ENCODE measurements at places on chromosomes 16 and 17.

- peak; percentile 49 for DNase-seq
Observed at GRCh38 chr17:43360376-43360738, 38.4 kb upstream of the ARL4D start.

GRCh38 chr16:726188-726437, 130 bp downstream of the CCDC78 start:
- DNase-seq = no peak

DNA sequence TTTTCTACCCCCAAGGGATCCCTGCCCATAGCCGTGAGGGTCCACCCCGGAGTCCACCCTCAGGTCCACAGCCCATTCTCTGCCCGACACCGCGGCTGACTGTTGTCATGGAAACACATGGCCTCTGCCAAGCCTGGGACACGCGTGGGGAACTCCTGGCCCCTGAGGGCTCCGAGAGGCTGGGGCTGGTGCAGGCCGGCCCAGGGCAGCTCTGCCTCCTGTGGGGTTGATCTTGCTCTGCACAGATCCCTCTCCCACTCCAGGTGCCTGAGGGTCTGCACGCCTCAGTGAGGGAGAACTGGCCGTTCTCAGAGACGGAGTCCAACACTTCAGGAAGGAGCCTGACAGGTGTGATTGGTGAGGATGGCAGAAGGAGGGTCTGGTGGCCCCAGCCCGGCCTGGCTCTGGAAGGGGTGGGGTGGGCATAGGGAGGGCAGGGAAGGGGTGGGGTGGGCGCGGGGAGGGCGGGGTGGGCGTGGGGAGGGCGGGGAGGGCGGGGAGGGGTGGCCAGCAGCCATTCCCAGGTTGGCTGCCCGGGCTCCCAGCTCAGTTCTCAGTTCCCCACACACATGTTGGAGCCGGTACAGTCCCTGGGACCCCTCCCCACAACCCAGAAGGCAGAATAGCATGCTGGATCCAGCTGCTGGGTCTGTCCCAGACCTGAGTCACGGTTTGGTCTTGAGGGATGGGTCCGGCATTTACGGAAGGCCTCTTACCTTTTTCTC, 6.4 kb downstream of the MRPL28 start:
- DNase-seq = no peak

DNA sequence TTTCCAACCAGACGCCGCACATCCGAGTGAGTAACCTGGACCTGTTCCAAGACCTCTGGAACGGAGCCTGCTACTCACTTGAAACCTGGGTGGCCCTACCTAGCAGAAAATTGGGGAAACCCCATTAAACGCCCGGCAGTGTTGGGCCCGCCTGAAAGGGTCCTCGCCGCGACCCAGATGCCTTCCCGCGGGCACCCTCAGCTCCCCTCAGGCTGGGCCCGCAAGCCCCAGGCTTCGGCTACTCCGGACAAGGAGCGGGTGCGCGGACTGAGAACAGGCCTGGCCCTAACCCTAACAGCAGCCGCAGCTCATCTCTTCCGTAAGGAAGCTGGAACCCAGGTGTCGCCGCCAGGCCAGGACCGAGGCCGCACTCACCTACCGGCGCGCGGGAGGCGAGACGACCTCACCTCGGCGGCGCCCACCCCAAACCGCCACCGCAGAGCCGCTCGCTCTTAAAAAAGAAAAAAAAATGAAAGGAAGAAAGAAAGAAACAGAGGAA, 344 bp downstream of the PSME3IP1 start:
- peak; percentile 39 for DNase-seq

- no peak for DNase-seq
Observed at GRCh38 chr16:57486858-57487834, 853 bp upstream of the DOK4 start.

DNA sequence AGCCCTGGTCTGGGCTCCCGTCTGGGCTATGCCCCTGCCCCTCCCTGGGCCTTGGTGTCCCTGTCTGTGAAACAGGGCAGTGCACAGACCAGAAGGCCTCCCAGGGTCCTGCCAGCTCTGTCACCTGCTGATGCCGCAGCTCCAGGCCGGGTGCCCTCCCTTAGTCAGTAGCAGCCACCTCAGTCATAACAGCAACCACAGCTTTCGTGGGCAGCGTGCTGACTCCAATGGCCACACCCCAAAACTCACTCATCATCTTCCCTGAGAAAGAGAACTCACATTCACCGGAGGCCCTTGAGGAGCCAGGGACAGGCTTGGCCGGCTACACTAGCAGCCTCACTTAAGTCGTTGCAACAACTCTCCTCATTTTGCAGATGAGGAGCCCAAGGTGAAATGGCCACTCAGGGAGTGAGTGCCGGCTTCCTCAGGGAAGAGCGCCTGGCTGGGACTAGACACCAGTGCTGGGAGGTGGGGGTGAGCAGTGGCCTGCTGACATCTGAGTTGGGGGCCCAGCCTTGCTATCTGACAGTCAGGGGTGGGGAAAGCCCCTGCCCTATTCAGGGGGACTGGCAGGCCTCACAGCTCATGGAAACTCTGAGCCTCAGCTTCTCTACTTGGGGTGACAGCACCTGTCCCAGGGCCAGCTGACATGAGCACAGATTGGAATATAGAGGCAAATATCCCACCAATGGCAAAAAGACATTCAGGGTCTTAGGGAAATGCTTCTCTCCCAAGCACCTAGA, 22.6 kb downstream of the SLC5A10 start:
- no peak for DNase-seq

DNA sequence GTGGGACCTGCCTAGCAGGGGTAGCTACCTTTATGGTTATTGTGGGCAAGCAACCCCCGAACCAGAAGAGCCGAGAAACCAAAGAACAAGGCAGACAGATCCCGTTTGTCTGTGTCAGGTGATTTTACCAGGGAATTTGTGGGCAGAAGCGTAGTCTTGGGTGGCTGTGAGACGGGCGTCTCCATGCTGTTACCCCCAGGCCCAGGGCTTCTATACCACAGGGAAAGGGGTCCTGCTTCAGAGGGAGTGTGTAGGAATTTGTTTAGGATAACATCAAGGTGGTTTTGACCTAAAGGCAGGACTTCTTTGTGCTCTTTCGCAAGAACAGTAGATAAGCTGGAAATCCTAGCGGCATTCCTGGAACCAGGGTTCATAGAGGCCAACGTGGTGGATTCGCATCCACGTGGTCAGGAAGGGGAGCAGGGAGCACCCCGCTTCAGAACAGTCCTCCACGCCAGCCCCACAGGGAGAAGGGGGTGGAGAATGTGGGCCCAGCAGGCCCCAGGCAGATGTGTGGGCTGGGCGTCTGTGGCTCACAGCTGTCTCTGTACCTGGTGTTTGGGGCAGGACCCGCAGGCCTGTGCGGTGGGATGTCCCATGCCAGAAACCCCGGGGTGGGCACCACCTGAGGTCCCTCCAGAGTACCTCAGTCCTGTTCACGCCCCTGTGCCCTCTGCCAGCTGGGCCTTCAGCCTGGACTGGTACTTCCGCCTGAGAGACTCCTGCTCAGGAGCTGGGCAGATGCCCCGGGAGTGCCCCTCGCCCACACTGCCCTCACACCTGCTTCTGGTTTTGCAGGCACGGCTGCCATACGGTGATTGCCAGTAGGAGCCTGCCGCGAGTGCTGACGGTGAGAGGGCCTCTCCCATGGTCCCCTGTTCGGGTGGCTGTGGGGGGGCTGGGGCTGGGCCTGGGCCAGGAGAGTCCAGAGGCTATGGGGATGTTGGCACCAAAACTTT, 4.1 kb downstream of the DECR2 start:
- DNase-seq = no peak

GRCh38 chr17:10773391-10773790, 30.5 kb downstream of the TMEM238L start:
- no peak for DNase-seq

DNA sequence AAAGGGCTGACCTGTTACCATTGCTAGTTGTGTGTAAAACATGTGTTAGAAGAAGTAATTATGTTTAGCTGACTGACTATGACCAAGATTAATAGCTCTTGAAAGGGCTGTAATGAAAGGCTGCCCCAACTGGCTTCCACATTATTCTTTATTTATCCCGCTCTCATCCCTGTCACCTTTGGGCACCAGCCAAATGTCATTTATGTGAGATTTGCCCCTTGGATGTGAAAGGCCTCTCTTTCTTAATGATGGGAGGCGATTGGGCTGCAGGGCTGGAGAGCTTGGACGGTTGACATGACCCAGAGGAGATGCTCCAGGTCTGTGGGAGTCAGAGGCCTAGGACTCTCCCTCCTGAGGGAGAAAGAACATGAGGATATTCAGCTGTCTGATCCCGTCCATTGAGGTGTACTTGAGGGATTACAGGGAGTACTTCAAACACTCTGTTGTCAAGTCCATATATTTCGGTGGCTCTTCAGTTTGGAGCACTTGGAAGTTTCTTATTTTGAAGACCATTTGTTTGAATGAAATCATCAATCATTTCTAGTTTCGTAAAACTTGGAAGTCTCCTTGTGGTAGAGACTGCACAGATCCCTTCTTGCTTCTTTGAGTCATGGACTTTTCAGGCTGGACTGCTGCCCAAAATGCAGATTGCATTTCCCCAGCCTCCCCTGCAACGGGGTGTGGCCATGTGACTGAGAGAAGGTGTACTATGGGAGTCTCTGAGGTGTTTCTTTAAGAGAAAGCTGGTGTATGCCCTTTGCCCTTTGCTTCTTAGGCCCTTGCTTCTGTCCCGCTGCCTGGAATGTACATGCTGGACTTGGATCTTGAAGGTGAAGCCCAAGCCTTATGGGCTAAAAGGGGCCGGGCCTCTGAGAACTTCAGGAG, 51.3 kb downstream of the FTO start:
- DNase-seq = no peak

DNA sequence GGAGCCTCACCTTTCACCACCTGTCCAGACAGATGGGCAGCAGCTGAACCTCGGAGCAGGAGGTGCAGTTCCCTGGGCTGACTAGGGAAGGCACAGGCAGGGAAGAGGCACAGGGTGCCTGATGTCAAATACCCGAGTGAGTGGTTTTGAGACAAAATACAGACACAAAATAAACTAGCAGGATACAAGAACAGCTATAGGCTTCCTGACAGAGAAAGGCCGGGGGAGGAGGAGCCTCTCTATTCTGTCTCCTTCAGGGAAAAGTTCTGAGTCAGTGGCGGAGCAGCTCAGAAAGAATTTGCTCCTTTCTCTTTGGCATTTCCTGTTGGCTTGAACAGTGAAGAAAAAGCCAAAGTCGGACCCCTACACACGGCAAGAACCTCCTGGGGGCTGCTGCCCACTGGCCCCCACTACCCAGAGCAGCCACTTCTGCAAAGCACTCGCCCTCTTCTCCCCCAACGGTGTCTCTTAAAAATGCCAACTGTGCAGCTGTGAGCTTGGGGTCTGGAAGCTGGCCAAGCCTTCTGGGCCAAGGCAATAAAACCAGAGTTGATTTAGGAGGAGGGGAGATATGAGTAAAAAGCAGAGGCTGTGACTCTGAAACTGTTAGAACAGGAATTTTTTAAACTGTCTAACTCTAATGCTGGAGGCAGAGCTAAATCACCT, 14.4 kb upstream of the FAAP100 start:
- peak; percentile 85 for DNase-seq

DNA sequence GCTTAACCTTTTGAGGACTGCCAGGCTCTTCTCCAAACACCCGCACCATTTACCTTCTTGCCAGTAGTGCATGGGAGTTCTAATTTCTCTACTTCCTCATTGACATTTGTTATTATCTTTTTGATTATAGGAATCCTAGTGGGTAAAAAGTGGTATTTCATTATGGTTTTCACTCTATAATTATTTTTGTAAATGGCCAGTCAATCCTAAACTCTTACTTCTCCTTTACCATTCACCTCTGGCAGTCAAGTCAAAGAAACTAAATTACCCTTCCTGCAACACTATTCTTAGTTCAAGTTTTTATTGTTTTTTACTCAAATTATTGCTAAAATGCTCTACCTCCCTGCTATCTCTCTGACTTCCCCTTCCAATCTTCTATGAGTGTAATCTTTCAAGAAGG, 29.8 kb upstream of the ANKFY1 start:
- no peak for DNase-seq

- no peak for DNase-seq
Observed at GRCh38 chr16:71426880-71427615, 14.8 kb downstream of the TLE7 start.

DNA sequence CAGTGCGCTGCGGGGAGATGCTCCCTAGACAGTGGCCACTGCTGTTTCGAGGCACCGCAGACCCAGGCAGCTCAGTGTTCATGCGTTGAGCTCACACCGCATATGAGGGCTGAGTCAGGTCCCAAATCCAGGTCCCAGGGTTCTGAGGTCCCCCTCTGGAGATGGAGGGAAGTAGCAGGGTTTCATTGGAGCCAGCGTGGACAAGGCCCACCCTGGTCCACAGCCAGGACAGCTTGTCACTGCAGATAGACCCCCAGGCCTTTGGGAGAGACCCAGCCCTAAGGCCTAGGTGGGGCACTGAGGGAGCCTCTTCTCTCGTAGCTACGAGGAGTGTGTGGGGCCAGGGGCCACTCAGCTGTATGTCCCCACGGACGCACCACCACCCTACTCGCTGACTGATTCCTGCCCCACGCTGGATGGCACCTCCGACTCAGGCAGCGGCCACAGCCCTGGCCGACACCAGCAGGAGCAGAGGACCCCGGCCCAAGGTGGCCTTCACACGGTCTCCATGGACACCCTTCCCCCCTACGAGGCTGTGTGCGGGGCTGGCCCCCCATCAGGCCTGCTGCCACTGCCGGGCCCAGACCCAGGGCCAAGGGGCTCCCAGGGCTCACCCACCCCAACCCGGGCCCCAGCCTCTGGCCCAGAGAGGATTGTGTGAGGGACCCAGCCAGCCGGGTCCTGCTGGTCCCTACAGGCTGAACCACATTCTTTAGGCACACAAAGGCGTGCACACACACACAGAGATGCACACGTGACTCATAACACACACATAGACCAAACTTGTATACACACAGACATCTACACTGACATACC, 53.4 kb downstream of the BEAN1 start:
- no peak for DNase-seq

GRCh38 chr16:70683146-70683944, 2.5 kb downstream of the MTSS2 start:
- no peak for DNase-seq

DNA sequence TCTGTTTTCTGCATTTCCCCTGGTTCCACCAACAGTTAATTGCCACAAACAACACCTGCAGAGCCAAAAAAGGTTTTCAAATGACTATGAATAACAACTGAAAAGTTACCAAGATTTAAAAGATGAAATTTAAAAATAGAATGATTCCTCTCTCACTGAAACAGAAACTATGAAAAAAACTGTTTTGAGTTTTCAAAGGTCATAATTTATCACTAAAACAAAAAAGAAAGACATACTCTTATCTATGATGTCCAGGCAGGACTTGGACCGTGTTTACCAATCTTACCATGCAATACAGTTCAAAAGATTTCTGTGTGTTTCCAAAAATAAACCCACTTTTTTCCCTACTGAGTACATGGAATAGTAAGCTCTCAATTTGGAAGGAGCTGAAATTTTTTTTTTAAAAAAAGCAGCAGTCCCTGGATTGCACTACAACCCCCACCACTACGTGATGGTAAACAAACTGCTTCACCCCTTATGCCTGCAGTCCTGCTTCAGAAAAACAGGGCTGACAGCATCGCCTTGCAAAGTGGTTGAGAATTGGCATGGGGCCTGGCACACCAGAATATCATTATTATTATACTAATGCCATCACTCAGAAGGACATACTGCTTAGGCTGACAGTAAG, 8.5 kb downstream of the TXNDC11 start:
- no peak for DNase-seq

GRCh38 chr16:87830673-87831420, 38.5 kb downstream of the SLC7A5 start:
- DNase-seq = no peak
